Stimulated activated CD4-positive, alpha-beta T cell treated with anti-CD3 and anti-CD28 coated beads, TNF-alpha, amount 100 ng/mL, for 48 hours (primary cell): ENCODE measurements at places on chromosomes 5 and 9.

DNA sequence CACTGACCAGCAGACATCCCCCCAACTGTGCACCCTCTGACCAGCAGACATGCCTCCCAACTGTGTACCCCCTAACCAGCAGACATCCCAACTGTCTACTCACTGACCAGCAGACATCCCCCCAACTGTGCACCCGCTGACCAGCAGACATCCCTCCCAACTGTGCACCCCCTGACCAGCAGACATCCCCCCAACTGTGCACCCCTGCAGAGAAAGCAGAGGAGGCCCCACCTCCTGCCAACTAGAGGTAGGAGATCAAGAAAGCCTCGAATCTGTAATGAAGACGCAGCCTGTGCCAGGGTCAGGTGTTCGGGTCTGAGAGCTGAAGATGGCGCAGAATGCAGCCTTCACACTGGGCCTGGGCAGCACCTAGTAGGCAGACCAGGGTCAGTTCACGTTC lies 29.8 kb upstream of the NSMF start:
- DNase-seq = no peak

DNA sequence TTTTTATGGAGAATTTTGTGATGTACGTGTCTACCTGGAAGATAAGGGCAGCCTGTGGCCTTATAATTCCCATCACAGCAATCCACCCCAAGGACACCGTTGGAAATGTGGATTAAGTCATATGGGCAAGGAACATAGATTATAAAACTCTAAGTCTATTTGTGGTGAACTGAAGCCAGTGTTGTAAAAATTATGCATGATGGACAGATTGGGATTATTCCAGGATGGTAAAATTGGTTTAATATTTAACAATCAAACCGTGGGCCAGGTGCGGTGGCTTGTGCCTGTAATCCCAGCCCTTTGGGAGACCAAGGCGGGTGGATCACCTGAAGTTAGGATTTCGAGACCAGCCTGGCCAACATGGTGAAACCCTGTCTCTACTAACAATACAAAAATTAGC lies 12.9 kb upstream of the SLC6A19 start:
- DNase-seq = no peak

- no peak for DNase-seq
Measured at GRCh38 chr5:50905996-50906570, 239.6 kb downstream of the PARP8 start.

DNA sequence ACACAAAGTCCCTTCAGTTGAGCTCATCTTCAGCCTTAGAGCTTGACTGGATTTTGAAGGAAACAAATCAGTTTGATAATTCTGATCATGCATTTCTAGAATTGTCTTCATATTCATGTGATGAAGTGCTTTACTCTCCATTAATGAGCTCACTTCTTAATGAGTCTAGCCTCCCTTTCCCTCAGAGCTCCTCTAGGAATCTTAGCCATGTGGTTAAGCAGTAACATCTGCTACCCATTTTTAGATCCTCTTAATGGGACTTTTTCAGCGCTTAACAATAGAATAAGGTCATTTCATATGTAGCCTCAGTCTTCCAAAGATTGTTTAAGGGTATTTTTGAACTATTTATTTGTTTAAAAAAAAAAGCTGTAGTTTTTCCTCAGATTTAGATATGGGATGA lies 36.9 kb upstream of the LURAP1L start:
- DNase-seq = no peak

DNA sequence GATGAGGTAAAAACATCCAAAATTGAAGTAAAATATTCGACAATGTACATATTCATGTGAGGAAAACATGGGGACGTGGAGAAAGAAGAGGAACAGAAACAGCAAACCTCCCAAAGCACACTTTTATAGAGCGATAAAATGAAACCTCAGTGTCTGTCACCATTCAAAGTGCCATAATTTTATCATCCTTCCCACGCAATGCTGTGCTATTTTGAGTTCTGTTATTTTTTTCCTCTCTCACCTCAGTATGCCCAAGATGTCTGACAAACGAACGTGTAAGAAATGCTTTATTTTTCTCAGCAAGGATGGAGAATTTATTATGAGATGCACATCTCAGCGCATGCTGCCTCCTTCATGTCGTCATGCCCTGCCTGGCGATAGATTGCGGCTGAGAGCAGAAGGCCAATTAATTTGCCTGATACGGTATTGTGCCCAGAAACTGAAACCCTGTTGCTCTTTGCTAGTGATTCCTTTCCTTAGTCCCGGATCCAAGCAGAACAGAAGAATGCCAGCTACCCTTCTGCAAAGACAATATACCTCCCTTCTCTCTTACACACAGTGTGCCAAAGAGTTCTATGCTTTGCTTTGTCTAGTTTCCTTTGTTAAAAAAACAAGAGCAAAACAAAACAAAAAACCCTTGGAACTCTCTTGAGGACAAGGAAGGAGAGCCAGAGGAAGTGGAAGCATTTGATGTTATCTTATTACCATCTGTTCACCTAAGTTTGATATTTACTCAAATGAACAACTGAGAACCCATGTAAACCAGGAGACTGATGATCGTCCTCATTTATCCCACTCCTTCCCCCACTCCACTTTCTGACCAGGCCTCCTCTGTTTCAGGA lies 192.4 kb downstream of the SEMA6A start:
- no peak for DNase-seq

- DNase-seq = no peak
Measured at GRCh38 chr5:149641000-149641576, 59.8 kb downstream of the ARHGEF37 start.

- no peak for DNase-seq
Measured at GRCh38 chr5:179126506-179126991, 66.4 kb downstream of the ZNF354C start.

GRCh38 chr5:179140293-179140692 lies 80.1 kb downstream of the ZNF354C start:
- no peak for DNase-seq

DNA sequence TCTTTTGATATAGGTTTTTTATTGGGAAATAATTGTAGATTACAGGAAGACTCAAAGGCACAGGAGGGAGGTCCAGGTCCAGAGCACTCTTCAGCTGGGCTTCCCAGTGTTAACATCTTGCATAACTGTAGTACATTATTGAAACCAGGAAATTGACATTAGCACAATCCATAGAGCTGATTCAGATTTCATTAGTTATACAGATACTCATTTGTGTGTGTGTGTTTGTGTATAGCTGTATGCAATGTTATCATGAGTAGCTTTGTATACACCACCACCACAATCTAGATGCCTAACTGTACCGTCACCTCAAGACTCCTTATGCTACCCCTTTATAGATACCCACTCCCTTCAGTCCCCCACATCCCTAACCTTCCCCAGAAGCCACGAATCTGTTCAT lies 47.9 kb downstream of the SLC36A1 start:
- DNase-seq = no peak

GRCh38 chr5:132203464-132203818 lies 24.2 kb downstream of the P4HA2 start:
- DNase-seq = no peak

DNA sequence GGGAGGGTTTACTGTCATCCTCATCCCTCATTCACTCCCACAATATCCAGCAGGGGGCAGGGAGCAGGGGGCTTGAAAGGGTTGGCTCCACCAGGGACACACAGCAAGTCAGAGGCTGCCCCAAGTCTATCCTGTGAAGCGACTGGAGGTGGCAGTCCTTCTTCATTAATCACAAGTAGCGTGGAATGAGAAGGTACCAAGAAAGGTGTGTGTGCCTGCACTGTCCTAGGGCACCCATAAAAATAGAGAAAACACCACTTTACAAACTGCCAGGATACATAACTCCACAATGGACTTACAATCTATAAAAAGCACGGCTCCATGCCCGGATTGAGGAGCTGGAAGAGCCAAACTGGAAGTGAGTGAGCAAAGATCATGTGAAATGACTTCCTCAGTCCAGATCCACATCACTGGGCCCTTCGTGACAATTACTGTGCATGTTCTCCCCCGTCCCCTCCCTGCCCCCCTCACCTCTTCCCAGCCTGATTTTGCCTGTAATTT lies 183.9 kb downstream of the SLIT3 start:
- no peak for DNase-seq

GRCh38 chr9:33211695-33212393 lies 28.1 kb upstream of the SPINK4 start:
- no peak for DNase-seq

- no peak for DNase-seq
Measured at GRCh38 chr5:170747851-170748250, 35.7 kb upstream of the GABRP start.

DNA sequence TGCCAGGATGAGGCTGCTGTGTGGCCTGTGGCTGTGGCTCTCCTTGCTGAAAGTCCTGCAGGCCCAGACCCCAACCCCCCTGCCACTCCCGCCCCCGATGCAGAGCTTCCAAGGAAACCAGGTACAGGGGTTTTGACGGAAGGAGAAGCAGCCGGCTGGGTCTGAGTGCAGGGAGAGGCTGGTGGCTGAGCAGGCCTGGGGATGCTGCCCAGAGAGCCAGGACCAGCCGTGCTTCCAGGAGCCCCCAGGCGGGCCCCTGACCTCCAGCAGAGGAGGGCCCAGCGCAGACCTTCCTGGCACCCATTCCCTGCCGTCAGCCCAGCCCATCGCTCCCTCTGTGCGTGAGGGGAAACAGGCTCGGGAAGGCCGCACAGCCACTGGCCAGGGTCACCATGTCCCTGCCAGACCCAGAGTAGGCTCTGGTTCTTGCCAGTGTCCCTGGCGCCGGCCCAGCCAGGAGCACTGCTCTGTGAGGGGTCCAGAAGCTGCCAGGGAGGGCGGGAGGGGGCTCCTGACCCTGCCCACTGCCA lies 313 bp downstream of the LCN12 start:
- DNase-seq = no peak

DNA sequence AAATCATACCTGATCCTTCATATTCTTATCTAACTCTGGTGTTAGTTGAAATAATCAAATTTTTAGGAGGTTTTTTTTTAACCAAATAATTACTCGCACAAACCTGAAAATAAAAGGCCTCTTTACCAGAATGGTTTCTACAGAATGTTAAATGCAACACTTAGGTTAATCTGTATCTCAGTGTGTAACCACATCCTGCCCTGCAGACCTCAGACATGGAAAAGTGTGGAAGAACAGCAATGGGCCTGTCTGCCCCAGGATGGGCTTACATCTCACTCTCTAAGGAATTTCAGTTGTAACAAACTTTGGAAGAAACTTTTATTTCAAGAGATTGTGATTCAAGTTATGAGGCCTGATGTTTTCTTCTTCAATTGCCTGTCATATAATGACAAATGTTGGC lies 32.5 kb upstream of the MIER3 start:
- DNase-seq = no peak

- DNase-seq = no peak
Measured at GRCh38 chr5:124394700-124395245, 351.7 kb downstream of the ZNF608 start.

DNA sequence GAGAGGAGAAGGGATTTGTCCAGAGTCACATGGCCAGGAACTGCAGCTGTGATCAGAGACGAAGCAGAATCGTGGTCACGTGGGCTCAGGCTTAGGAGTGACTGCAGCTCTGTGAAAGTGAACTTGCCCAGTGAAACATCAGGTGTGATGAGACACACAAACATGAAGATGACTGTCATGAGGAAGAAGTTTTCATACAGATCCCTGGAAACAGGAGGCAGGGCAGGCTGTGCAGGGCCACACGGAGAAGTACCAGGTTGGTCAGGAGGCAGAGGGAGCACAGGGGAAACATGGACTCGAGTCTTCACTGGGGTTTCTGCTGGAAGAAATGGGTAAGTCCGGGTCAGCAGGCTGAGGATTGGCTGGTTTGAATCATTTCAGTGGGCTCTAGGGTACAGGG lies 64.1 kb downstream of the BARX1 start:
- DNase-seq = no peak

- no peak for DNase-seq
Measured at GRCh38 chr5:150271923-150272322, 17.6 kb downstream of the CAMK2A start.

DNA sequence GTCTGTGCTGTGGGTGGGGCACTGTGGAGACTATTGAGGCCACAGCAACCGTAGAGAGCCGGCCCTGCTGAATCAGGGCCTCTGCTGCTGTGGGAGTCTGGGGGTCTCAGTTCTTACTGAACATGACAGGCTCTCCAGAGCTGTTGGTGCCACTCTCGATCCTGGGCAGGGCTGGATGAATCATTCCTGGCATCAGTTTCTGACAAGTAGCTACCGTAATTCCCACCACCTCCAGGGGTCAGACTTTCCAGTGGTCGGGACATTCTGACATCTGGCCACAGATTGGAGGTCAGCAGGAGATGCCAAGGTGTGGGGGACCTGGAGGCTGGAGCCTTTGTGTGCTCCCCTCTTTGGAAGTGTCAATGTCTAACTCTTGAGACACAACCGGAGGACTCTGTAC lies 188.4 kb downstream of the IRX2 start:
- DNase-seq = no peak

DNA sequence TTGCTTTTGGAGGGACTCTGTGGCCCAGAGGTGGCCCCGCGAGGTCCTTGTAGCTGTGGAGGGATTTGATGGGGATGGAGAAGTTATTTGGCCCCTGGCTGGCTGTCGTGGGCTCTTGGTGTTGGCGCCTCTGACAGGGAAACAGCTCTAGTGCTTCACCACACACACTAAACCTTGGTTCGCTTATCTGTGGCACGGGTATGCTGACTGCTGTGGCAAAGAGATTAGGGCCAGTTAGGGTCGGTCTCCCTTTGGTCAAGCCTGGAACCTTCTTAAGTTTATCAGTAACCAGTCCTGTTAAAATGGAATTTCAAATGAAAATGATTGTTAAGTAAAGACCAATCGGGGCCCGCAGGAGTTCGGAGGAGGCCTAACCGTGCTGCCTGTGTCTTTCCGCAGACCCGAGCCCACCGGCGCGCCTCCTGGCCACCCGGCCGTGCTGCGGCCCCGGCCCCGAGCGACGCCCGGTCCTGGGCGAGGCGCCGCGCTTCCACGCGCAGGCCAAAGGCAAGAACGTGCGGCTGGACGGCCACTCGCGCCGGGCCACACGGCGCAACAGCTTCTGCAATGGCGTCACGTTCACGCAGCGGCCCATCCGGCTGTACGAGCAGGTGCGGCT lies 28.4 kb downstream of the NEURL1B start:
- DNase-seq = no peak

DNA sequence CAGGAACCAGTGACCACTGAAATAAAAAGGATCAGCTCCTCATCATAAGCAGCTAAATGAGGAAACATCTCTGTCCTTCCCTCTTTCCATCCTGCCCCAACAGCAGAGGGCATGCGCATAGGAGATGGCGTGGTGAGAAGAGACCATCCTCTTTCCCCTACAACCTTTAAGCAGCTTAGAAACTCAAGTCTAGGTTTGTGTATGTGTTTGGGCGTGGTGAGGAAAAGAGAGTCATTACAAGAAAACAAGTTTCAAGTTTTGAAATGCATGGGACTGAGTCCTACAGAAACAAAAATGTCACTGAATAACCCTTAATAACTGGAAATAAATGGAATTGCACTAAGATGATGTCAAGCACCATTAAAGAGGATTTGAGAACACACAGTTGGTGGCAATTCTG lies 96.4 kb upstream of the IL12B start:
- no peak for DNase-seq

- DNase-seq = peak; percentile 9
Measured at GRCh38 chr9:96061293-96061987, 185.9 kb downstream of the ERCC6L2 start.

DNA sequence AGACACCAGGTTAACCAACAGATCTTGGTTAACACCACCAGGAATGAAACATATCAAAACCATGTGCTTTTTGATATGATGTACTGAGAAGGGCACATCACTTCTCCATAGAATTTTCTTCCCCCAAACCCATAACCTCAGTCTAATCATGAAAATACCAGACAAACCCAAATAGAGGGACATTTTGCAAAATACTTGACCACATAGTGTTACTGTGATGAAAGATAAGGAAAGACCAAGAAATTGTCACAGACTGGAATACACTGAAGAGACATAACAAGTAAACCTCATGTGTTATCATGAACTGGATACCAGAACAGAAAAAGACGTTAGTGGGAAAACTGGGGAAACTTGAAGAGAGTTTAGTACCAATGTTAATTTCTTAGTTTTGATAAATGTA lies 74.9 kb upstream of the VCAN start:
- DNase-seq = no peak
